ENCODE measurements at places on chromosomes 12 and 14. TPM values are rescaled to one million over a fixed set of nuclear protein-coding genes. Genes with fewer than 3 reads are reported as not detected.

- no peak for DNase-seq
- H3K4me1 ChIP-seq, result no peaks in the 10 kb centered on the region
- no peak overlapping the region for H3K4me3 ChIP-seq
- H3K27me3 ChIP-seq, result no peaks in the 10 kb centered on the region
Measured at GRCh38 chr14:85221832-85222231, 308.1 kb upstream of the FLRT2 start.

Gene PIANP
- total RNA-seq, result not detected

Gene TMPRSS12
- total RNA-seq, result not detected

Gene CMKLR1
- not detected for total RNA-seq

Gene GPRC5A
- not detected for total RNA-seq

Data from activated CD8-positive, alpha-beta memory T cell treated with anti-CD3 and anti-CD28 coated beads, Interleukin-2, amount 10 ng/mL, durations not matched to agents 7 days and 5 days (primary cell).